Omental fat pad (tissue), 4 donors: ENCODE measurements at places on chromosomes 13 and 19. TPM values are rescaled to one million over a fixed set of nuclear protein-coding genes. Genes with fewer than 3 reads are reported as not detected.

The ANKLE1 gene
- 0.48 TPM for total RNA-seq

The ZNF529 gene
- 9.8 TPM for total RNA-seq

The NCCRP1 gene
- total RNA-seq, result 0.46 TPM

DNA sequence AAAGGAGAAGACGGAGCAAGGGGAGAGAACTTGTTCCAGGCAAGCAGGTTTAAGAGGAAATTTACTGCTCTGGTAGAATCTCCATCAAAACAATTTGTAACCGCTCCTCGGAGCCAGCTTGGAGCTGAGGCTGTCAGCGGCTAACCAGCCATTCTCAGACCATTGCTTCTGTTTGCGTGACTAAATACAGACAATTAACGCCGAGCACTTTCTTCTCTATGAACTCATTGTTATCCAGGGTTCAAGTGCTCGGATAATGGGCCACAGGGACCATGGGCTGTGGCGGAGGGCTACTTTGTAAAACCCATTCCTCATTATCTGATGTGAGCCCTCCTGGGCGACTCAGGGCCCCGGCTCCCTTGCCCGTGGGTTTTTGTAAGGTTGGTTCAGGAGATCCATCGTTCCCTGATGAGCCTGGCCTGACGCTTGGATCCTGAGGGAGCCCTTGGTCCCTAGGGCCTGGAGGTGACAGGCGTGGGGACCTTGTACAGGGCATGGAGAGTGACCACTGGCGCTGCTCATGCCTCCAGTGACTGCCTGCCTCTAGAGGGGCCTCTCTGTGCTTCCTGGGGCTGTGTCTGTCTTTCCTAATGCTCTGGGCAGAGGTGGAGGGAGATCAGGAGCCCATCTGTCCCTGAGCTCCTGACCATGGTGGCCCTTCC lies 61.5 kb upstream of the ZNF536 start:
- no peak for DNase-seq

GRCh38 chr13:31437975-31438374 lies 238.2 kb downstream of the B3GLCT start:
- no peak for DNase-seq

DNA sequence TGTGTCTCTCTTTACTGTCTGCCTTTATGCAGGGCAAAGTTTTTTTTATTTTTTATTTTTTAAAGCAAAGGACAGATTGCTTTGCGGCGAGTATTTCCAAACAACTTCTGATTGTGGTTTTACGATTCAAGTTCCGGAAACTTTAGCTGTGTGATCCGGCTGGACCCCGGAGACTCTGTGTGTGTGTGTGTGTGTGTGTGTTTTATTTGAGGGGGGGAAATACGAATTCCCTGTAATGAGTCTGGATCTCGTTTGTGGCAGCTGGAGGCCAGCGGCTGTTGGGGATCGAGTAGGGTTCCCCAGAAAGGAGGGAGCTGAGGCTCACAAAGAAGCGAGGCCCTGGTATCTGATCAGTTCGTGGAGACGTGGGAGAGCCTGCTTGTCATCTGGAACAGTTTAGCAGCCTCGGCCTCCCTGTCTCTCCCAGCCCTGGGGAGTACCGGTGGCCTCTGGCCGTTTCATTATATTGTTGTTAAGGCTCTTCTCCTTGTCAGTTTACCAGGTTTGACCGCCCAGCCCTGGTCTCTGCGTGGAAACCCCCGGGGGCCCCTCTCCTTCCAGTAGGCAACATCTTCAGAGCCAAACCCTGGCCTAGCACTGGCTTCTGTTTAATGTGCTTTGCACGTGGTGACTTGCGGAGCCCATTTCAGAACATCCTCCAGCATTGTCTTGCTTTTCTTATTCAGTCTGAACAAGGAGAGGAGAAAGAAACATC lies 1.3 kb downstream of the FARP1 start:
- no peak for DNase-seq

- no peak for DNase-seq
Measured at GRCh38 chr13:110774490-110774889, 61.0 kb downstream of the ING1 start.

- no peak for DNase-seq
Measured at GRCh38 chr13:99542788-99543406, 41.6 kb downstream of the TM9SF2 start.

GRCh38 chr13:113437408-113438010 lies 15.8 kb downstream of the ADPRHL1 start:
- no peak for DNase-seq

DNA sequence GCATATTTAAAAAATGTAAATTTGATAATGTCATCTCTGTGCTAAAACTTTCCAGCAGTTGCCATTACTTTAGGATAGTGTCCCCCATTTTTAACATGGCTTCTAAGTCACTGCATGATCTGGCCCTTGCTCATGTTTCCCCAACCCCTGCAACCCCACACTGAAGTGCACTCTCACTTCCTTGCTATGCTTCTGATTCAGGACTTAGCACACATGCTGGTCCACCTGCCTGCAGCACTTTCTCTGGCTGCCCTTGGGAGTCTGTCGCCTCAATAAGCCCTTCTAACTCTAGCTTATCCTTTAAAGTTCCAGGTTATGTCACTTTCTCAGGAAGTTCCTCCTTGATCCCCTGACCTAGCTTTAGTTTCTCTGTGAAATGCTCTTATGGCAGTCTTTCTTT lies 241.0 kb downstream of the POSTN start:
- DNase-seq, result no peak

DNA sequence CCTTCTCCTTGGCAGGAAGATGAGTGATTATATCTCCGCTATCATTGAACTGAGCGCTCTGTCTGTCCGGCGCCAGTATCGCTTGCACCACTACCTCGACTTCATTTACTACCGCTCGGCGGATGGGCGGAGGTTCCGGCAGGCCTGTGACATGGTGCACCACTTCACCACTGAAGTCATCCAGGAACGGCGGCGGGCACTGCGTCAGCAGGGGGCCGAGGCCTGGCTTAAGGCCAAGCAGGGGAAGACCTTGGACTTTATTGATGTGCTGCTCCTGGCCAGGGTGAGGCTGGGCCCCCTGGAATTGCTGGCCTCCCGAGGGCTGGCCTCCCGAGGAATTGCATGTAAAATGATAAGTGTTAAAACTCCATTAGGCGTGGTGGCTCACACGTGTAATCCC lies 32.1 kb downstream of the CYP4F22 start:
- DNase-seq, result no peak
